ENCODE measurements at places on chromosomes 2 and 18.

- no peak for DNase-seq
These were observed 10.2 kb downstream of the MTERF4 start for GRCh38 chr2:241091734-241092445.

DNA sequence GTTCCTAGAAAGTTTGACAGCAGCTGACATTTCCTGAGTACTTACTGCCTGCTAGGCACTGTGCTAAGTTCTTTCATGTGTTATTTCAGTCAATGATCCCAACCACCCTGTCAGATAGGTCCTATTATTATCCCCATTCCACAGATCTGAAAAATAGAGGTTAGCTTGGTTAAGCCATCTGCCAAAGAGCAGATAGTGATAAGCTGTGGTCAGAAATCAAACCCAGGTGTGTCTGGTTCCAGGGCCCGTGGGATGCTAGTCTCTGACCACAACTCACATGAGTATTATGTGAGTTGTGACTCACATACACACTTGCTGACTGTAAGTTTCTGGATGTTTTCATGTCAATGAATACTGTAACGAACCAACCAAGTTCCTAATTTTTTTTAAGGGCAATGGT is 132.0 kb upstream of the APCDD1 start:
- DNase-seq, result peak; percentile 55

GRCh38 chr2:201858281-201859184 is 52.2 kb downstream of the CDK15 start:
- DNase-seq, result no peak

DNA sequence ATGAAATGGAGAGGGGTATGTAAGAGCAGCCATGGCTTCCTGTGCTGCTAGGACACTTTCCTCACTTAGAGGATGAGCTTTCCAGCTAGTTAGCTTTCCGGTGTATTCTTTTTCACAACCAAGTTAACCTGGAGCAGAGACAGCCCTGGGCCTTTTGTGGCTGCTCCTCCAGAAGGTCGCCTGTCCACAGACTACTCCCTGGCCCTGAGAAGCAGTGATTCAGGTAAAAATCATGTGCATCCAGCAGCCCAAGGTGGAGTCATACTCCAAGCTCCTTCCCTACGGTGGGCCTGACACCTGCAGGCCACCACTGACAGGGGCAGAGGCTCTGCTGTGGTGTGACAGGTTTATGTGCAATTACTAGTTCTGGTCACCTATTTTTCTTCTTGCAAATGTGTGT is 187.2 kb downstream of the ANKRD30B start:
- no peak for DNase-seq

GRCh38 chr18:45569566-45570275 is 45.6 kb upstream of the SLC14A2 start:
- DNase-seq, result no peak

- no peak for DNase-seq
These were observed 1.5 kb downstream of the IKZF2 start for GRCh38 chr2:213149949-213150314.

DNA sequence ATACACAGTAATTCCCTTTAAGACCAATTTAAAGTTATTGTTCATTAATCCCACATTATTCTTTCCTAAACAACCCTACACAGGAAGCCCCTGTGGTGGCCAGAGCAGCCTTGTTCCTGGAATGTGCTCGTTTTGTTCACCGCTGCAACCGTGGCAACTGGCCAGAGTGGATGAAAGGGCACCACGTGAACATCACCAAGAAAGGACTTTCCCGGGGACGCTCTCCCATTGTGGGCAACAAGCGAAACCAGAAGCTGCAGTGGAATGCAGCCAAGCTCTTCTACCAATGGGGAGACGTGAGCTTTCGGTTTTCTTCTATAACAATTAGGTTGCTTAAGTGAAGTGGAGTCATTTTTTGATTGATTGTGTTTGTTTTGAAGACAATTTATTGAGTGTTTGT is 101.0 kb downstream of the UNC80 start:
- no peak for DNase-seq

GRCh38 chr2:12262681-12263436 is 453.9 kb upstream of the TRIB2 start:
- DNase-seq, result no peak

- no peak for DNase-seq
These were observed 105.0 kb downstream of the LAMA3 start for GRCh38 chr18:23793985-23794867.

- peak; percentile 72 for DNase-seq
These were observed 81.3 kb downstream of the CLHC1 start for GRCh38 chr2:55150834-55151233.

GRCh38 chr2:42060028-42060427 is 12.2 kb downstream of the PKDCC start:
- DNase-seq, result no peak

DNA sequence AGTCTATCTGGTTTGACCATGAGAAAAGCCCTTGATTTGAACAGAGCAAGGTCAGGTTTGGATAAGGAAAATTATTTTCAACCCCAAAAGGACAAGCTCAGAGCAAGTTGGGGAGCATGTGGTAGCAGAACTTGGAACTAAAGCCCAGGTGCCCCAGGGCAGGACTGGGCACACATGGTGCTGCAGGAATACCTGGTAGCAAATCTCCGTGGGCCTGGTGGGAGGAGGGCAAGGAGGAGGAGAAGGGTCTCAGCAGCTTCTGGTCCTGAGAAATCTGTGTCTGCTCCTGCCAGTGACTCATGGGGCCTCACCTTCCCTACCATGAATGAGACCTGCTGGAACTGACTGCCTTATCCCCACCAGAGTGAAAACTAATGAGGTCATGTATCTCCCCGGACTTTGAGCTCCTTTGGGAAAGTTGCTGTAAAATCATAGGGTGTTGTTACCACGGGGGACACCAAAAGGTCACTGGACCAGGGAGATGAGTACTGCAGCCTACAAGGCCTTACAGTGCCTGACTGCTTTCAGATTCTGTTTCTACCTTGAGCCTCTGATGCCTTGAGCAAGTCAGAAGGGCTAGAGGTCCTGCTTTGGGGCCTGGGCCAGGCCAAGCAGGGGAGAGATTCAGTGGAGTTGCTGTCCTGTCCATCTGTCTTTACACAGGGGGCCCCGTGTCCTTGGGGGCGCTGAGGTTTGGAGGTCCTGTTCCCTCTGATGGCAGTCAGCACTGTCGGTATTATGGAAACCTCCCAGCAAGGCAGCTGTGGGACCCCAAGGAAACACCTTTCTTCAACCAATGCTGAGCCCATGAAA is 304.0 kb downstream of the MYCN start:
- DNase-seq, result no peak

GRCh38 chr18:13353084-13353823 is 134.7 kb downstream of the LDLRAD4 start:
- DNase-seq, result peak; percentile 57

DNA sequence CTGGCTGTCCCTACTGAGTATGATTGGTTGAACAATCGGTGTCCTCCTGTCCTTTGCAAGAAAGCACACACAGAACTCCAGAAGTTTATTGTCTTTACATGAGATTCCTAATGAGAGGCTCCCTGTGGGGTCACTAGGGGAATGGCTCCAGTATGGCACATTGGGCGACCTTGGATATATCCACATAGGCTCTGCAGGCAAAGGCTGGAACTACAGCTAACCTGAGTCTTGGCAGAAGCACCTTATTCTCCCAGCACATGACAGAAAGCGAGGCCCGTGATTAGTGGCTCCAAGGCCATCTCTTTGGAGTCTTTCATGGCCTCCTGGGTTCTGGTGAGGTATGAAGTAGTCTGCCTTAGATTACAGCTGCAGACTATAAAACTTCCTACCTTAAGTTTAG is 49.0 kb downstream of the ZDBF2 start:
- no peak for DNase-seq

DNA sequence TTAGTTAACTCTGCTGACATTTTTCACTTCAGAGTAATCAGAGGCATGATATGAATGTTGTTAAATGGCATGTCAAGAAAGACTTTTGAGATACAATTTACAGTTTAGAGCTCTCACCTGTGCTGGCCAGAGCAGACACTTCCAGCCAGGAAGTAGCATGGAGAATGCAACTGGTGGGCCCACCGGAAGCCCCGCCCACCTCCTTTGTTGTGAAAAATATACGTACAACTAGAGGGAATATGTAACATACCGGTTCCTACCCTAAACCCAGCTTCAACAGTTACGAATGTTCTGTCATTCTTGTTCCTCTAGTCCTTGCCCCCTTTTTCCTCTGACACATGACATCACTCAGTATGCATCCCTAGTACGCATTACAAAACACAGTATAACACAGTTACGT is 70.2 kb upstream of the ITM2C start:
- DNase-seq, result peak; percentile 74

DNA sequence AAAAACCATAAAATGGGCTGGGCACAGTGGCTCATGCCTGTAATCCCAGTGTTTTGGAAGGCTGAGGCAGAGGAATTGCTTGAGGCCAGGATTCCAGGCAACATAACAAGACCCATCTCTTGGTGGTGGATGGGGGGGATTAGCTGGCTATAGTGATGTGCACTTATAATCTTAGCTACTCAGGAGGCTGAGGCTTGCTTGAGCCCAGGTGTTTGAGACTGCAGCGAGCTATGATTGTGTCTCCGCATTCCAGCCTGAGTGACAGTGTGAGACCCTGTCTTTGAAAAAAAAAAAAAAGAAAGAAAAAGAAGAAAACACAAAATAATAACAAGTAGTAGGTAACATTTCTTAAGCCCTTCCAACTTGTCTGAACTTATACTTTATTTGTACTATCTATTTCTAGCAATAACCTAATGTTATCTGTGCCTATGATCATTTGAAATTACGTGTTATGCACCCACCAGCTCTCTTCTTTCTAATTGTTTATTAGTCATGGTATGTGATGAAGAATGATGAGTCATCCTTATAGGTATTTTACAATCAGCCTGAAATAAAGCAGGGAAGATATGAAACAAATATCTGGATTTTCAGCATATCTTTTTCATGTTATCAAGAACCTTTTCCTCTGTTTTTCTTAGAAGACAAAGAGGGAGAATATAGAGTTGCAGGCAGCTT is 129.3 kb upstream of the UNC80 start:
- DNase-seq, result no peak

GRCh38 chr2:152485954-152486736 is 151.2 kb downstream of the FMNL2 start:
- peak; percentile 72 for DNase-seq

DNA sequence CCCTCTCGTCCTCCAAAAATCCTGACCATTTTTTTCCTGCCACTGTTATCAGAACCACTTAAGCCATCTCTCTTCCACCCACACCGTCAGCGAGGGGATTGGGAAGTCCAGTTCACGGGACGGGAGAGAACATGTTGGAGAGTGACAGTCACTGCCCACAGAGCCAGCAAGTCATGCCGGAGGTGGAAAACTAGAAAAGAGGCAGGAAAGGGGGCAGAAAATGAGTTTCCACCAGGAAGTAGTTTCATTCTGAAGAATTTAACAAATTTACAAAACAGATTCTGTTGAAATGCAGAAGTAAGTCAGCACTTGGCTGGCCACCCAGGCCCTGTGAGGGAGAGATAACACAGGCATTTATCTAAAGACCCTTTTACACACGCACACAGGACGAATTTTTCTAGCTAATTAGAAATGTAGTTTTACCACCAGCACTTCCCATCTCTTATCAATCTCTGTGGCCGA is 431.3 kb downstream of the TSN start:
- DNase-seq, result peak; percentile 59

DNA sequence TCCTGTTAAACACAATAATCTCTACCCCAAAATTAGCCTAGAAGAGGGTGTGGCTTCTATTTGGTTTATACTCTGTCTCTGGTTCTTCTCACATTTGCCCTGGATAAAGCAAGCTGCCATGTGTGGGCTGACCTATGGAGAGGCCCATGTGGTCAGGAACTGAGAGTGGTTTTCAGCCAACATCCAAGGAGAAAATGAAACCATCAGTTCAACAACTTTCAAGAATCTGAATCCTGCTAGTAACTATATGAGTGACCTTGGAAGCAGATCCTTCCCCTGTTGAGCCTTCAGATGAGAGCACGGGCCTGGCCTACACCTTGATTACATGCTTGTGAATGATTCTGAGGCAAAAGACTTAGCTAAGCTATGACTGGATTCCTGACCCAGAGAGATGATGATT is 11.5 kb upstream of the TRIB2 start:
- DNase-seq, result no peak

GRCh38 chr2:69253112-69253511 is 133.9 kb downstream of the GFPT1 start:
- no peak for DNase-seq

DNA sequence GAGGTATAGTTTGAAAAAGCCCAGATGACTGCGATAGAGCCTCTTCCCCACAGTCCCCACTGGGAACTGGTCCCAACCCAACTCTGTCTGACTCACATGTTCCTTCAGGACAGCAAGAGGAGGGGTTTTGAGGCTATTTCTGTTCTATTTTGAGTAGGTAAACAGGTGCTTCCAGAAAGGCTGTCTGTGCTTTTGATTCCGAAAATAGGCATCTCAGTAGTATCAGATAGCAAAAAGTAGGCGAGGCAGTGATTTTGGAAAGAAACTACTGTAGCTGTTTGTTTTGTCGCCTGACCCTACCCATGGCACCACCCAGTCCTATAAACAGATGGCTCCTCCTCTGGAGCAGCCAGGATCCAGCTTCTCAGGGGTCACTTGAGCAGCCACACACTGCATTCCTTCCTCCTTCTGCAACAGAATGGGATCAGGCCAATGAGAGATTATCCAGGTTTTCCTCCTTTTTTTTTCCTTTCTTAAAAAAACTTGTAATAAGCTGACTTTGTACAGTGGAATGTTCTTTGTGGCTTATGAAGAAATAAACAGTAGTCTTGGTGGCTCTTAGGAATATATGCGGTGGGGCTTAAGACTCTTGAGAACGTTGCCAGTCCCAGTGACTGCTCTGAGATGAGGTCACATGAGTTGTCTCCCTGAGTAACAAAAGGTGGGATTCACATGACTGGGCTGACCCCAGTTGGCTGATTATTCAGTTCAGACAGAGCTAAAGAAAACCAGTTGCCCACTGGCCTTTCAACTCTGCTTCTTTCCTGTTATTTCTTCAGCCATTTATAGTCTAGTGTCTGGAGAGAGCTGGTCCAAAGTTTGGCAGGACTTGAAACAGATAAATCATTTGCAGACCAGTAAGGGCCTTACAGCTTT is 98.6 kb downstream of the KCNS3 start:
- DNase-seq, result no peak

- no peak for DNase-seq
These were observed 1055.5 kb upstream of the KLHL29 start for GRCh38 chr2:22329211-22330154.

GRCh38 chr2:61585383-61585782 is 47.2 kb upstream of the XPO1 start:
- peak; percentile 83 for DNase-seq

GRCh38 chr2:68469935-68470334 is 2.5 kb downstream of the APLF start:
- peak; percentile 41 for DNase-seq

- DNase-seq, result peak; percentile 80
These were observed 229.1 kb downstream of the RTP5 start for GRCh38 chr2:242098445-242099128.
